ENCODE measurements at places on chromosomes 12 and 14. TPM values are rescaled to one million over a fixed set of nuclear protein-coding genes. Genes with fewer than 3 reads are reported as not detected.
A peak's percentile ranks its signal among the peaks of the same experiment; 100 is the strongest.

- DNase-seq = no peak
Measured at GRCh38 chr12:98582093-98582492, 11.4 kb upstream of the SLC25A3 start.

DNA sequence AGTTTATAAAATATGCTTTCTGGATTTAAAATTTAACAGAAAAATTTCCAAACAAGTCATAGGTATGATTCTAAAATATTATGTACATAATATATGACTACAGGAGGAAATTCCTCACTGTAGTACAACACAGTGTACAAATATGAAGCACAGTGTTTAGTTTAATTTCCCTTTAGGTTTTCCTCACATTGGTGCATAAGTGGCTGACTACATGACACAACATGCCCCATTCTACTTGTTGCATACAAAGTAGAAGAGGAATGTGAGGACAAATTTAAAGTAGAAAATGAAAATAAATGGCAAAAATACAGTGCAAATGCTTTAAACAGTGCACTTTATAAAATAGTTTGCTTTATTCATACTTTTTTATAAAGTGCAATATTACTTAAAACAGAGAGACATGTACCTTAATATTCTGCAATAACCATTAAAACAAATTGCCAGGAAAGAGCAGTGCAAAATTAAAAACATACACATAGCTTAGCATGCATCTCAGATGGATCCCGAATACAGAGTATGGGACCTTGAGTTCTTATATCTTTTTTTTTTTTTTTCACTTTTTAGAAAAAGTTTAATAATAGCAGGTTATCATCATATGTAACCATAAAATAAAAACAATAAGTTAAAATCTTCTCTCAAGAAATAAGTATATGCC is 54.8 kb upstream of the TTC7B start:
- no peak for DNase-seq

DNA sequence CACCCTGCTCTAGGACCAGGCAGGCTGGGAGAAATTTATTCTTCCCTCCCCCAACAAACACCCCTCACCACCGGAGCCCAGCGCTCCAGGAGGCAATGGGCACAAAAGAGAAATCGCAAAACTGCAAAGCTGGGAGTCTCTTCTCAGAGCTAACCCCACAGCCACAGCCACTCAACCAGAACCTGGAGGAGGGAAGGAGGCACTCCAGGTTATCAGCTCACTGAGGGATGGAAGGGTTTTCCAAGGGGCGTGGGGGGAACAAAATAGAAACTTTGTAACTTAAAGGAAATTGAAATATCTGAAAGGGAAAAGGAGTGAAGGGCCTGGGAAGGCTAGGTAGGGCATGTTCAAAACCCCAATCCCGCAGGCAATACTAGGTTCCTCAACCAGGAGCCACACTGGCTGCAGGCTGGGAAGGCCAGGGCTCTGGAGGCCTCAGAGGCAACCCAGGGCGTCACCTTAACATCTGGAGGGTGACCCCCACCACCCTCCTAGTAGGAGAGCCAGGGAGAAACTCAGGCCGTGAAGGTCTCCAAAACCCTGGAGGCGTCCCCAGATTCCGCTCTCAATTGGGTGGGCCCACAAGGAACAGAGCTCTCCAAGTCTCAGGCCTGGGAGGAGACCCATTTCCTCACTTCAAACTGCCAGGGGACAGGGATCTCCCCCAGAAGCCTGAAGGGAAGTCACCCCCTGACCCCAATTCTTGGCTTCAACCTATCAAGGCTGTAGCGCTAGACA is 3.2 kb downstream of the KDM2B start:
- no peak for DNase-seq

- DNase-seq = no peak
Measured at GRCh38 chr12:122161682-122162081, 12.3 kb downstream of the IL31 start.

DNA sequence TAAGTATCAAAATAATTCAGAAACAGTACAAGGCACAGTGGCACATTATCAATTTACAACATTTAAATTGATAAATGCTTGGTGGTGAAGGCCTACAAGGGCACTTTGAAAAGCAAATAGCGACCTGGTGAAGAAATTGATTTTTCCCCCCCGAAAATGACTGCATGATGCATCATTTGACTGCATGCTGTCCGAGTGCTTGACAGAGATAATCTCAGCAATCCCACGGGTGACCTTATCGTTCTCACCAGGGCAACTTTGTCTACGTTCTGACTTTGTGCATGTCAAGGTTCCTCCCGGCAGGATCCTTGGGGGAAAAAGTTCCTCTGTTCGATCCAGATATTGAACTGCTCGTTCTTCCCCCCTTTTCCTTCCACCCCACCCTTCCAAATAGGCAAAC is 384.8 kb downstream of the EGLN3 start:
- no peak for DNase-seq

- no peak for DNase-seq
Measured at GRCh38 chr12:68580911-68581310, 29.8 kb upstream of the RAP1B start.

DNA sequence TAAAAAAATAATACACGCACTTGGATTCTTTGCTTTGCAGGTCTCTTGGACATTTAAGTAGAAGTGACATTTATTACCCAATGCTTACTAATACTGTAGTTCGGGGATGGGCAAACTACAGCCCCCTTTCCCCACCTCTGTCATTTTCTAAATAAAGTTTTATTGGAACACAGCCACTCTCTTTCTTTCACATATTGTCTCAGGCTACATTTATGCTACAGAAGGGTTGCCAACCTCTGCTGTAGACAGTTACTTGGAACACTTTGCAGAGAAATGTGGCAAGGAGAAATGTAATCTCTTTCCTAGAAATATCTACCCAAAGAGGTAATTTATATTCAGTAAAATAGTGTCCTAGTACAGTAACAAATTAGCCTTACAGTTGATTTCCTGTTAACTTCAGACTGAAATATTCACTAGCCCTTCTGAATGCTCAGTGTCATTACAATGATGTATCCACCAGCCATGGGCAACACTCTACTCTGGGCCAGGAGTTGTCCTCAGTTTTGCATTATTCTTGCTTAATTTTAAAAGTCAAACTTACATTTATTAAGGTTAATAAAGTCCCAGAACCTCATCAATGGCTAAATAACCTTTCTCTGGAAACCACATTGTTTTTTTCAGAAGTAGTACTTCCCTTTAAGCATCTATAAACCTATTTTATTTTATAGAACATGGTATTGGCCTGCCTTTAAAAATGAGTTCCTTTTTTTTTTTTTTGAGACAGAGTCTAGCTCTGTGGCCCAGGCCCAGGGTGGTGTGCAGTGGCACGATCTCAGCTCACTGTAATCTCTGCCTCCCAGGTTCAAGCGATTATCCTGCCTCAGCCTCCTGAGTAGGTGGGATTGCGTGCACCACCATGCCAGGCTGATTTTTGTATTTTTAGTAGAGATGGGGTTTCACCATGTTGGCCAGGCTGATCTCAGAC is 269.6 kb upstream of the AMIGO2 start:
- no peak for DNase-seq

DNA sequence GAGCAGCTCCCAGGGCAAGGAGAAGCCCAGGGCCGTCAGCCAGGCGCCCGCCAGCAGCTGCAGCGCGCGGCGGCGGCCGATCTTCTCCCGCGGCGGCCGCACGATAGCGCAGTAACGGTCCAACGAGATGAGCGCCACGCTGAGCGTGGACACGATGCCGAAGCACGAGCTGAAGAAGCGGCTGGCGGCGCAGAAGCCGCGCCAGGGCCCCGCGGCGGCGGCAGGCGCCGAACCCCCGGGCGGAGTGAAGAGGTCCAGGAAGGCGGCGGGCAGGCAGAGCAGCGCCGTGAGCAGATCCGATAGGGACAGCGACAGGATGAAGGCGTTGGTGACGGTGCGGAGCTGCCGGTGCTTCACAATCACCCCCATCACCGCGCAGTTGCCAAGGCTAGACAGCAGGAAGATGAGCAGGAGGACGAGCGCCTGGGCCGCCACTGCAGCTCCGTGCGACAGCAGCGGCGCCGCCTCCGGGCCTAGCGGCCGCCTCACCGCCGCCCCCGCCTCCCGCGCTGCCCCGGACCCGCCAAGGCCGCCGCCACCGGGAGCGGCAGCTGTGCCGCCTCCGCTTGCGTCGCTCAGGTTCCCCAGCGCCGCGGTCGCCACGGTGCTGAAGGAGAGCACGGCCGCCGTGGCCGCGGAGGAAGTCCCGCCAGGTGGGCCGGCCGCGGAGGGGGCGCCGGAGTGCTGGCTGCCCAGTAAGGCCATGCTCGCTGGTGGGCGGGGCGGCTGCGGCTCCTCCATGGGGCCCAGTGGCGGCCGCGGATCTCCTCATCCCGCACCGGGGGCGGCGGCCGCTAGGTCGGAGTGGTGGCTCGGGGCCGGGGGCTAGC is 479 bp downstream of the GPR135 start:
- DNase-seq = peak; percentile 60

GRCh38 chr14:46651526-46652144 is at the start of gene RPL10L:
RPL10L (minus strand) TSS chr14:46651781; CDS start chr14:46651736, 45 bp downstream.
- no peak for DNase-seq

DNA sequence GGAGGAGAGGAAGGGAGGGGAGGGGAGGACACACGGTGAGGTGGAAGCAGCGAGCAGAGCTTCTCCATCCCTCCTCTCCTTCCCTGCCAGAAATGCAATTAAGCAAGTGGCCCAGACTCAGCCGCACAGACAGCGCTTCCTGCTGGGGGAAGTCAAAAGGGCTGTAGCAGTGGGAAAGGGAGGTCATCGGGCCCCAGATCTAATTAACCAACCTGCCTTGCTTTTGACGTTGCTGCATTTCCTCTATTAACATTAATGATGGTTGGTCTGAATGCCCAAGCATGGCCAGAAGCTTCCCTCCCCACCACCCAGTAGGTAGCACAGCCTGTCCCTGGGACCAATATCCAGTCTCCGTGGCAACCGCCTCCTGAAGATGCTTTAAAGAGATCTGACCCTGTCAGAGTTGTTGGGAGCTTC is 4.6 kb upstream of the NGB start:
- DNase-seq = no peak

- DNase-seq = no peak
Measured at GRCh38 chr14:58969951-58970751, 218.3 kb upstream of the DAAM1 start.

- DNase-seq = no peak
Measured at GRCh38 chr12:3123729-3124128, 46.5 kb downstream of the TSPAN9 start.

GRCh38 chr12:103665971-103666370 is 78.9 kb downstream of the STAB2 start:
- no peak for DNase-seq

- peak; percentile 29 for DNase-seq
Measured at GRCh38 chr12:94879542-94879941, 124.0 kb downstream of the NDUFA12 start.

GRCh38 chr12:48765753-48766162 is 23.1 kb downstream of the ADCY6 start:
- DNase-seq = peak; percentile 50

GRCh38 chr14:74618078-74618952 is 6.3 kb upstream of the LTBP2 start:
- peak; percentile 83 for DNase-seq

GRCh38 chr14:81120501-81120900 is 100.3 kb downstream of the GTF2A1 start:
- DNase-seq = no peak

GRCh38 chr12:46577063-46577776 is 204.6 kb upstream of the SLC38A2 start:
- no peak for DNase-seq

DNA sequence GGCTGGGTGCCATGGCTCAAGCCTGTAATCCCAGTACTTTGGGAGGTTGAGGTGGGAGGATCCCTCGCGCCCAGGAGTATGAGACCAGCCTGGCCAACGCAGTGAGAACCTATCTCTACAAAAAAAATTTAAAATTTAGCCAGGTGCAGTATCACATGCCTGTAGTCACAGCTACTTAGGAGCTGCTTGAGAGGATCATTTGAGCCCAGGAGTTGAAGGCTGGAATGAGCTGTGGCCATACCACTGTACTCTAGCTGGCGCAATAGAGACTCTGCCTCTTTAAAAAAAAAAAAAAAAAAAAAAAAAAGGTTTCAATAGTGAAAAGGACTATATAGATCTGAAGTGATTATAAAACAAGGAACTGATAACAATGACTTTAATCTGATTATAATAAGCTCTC is 13.5 kb downstream of the PSMA3 start:
- no peak for DNase-seq

DNA sequence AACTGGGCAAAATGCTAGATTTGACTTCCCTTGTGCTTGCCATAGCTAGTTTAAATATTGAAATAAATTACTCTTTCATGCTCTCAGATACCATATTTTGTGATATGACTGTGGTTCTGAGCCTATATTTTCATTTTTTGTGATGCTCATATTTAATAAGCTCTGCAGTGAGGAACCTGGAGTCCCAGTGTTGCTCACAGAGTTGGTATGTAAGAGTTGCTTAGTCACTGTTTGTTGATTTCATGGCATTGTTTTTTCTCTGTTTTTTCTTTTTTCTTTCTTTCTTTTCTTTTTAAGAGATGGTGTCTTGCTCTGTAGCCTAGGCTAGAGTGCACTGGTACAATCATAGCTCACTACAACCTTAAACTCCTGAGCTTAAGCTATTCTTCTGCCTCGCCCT is 750.5 kb upstream of the TMEM132C start:
- no peak for DNase-seq

DNA sequence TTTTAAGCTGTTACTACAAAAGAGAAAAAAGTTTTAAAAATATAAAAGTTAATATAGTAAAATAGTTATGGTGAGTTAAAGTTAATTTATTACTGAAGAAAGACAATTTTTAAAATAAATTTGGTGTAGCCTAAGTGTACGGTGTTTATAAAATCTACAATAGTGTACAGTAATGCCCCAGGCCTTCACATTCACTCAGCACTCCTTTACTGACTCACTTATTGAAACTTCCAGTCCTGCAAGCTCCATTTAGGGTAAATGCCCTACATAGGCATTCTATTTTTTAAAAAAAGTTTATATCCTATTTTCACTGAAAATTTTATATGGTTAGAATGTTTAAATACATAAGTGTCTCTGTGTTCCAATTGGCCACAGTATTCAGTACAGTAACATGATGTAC is 769.5 kb upstream of the NOVA1 start:
- no peak for DNase-seq

The ASCL1 gene
- not detected for total RNA-seq

The MYF6 gene
- total RNA-seq = not detected

The ANKRD33 gene
- total RNA-seq = not detected

The RAB15 gene
- total RNA-seq = 1.7 TPM

The GLI1 gene
- total RNA-seq = 0.30 TPM

The DEGS2 gene
- 0.25 TPM for total RNA-seq

The GLS2 gene
- total RNA-seq = 1.3 TPM

The SLC25A3 gene
- 355 TPM for total RNA-seq

The OVCH1 gene
- total RNA-seq = not detected

The GLIPR1L2 gene
- total RNA-seq = not detected

The PLD4 gene
- total RNA-seq = not detected

The CLEC4A gene
- 1.7 TPM for total RNA-seq

Measured in activated CD4-positive, alpha-beta memory T cell treated with anti-CD3 and anti-CD28 coated beads, Interleukin-2, amount 10 ng/mL, durations not matched to agents 7 days and 5 days (primary cell).